Activated T-cell treated with anti-CD3 and anti-CD28 coated beads, Interleukin-2, amount 50 U/mL, for 72 hours (primary cell): ENCODE measurements at places on chromosomes 13 and 19. TPM values are rescaled to one million over a fixed set of nuclear protein-coding genes. Genes with fewer than 3 reads are reported as not detected.

Gene ZNF837
- 3.0 TPM for total RNA-seq

Gene POU2F2
- total RNA-seq: 56.0 TPM

DNA sequence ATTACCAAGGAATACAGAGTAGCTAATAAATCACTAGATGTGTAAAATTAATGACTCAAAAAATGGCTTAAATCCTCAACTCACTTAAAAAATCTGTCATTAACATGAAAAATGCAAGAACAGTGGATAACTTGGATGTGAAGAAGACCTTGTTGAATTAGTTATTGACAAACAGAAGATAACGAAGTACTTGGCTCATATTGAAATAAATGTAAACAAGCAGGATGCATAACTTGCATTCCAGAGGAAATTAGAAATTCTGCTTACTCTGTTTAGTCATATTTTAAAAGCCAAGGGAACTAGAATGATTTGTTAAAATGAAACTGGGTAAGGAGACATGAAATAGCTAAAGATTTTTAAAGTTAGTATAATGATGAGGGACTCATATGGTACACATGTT is 1812.2 kb downstream of the PCDH9 start:
- DNase-seq: no peak

GRCh38 chr19:33941133-33941532 is 144.5 kb downstream of the KCTD15 start:
- no peak for DNase-seq

DNA sequence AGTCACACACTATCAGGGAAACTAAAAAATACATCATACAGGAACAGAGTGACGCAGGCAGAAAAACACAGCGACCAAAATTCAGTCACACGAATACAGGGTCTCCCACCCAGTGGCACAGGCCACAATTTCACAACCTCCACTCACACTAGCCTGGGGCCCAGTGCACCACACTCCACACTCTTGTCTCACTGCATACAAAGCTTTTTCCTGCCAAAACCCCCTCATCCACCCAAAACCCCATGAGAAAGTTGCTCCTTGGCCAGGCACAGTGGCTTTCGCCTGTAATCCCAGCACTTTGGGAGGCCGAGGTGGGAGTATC is 1.2 kb downstream of the S1PR5 start:
- DNase-seq: no peak
